ENCODE measurements at places on chromosomes 6 and 20.

- DNase-seq, result no peak
Observed at GRCh38 chr6:154404791-154405400, 48.3 kb upstream of the IPCEF1 start.

DNA sequence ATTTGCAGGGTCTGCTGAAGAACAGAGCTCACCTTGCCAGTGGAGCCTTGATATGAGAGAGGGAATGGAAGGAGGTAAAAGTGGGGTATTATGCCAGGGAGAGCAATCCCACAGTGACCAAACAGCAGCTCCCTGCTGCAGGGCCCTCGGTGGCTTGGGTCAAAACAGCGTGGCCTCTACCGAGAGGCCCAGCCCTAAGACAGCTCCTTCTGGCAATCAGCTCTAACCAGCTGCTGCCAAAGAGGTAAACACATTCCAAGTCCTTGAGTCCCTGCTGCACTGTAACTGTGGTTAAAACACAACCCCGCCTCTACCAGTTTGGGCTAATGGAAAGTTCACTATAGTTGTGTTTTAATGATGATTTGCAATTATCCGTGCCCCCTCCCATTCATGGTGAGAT is 1.4 kb upstream of the DAAM2 start:
- no peak for DNase-seq

DNA sequence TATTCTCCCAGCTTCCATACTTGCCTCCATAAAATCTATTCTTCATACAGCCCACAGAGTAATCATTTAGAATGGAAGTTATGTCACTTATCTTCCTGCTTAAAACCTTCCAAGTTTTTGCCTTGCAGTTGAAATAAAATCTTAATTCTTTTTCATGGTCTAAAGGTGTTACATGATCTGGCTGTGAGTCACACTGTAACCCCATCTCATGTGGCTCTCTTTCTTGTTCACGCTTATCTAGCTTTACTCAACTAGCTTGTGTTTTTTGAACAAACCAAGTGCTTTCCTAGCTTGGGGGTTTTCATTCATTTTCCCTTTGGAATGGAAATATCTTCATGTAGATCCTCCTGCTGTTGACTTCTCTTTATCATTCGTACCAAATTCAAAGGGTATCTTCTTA is 23.6 kb upstream of the THEMIS start:
- no peak for DNase-seq

- DNase-seq, result peak; percentile 77
Observed at GRCh38 chr20:23349338-23350195, 1.0 kb upstream of the NXT1 start.

- no peak for DNase-seq
Observed at GRCh38 chr20:37934634-37935375, 31.9 kb downstream of the VSTM2L start.

DNA sequence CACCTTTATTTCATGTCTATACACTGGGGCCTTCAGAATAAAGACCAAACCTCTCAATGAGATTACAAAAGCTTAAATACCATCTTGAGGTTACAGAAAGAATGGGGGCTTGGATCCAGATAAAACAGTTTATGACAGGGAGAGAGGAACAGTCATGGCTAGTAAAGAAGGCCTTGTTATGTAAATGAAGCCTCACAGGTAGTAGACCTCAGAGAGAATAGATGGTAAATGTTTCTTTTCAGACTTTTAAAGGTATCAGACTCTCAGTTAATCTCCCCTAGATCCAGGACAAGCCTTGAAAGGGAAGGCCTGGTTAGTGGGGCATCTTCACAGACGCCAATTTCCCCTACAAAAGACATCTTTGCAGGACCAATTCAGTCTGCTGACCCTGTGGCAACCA is 1325.6 kb downstream of the HACE1 start:
- no peak for DNase-seq

DNA sequence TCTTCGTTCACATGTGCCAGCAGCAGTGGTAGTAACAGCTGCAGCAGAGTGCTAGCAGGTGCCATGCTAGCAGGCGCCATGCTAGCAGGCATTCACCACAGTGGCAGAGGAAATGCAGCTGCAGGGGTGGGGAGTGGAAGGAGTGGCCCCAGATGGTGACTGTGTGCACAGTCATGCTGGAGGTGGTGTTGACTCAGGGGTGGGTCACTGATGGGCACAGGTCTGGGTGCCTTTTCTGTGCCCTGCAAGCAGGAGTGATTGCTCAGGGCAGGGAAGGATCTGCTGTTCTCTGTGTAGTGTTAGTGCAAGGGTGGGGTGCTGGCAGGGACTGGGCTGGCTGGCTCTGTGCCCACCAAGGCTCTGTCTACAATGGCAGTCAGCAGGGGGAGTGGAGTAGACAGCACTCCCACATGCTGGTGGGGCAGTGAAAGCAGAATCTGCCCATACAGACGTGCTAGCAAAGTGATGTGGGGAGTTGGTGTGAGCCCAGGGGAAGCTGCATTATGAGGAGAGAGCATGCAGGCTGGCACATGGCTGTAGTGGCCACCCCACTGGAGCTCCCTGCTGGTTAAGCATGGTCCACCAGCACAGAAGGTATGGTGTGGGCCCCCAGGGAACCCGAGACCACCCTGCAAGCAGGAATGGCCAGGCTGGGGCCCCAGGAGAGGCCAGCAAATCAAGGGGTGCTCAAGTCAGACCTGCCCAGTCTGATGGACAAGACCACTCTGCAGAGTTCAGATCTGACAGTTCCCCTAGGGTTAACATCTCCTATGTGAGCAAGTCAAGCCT is 11.4 kb upstream of the TSPYL4 start:
- no peak for DNase-seq

DNA sequence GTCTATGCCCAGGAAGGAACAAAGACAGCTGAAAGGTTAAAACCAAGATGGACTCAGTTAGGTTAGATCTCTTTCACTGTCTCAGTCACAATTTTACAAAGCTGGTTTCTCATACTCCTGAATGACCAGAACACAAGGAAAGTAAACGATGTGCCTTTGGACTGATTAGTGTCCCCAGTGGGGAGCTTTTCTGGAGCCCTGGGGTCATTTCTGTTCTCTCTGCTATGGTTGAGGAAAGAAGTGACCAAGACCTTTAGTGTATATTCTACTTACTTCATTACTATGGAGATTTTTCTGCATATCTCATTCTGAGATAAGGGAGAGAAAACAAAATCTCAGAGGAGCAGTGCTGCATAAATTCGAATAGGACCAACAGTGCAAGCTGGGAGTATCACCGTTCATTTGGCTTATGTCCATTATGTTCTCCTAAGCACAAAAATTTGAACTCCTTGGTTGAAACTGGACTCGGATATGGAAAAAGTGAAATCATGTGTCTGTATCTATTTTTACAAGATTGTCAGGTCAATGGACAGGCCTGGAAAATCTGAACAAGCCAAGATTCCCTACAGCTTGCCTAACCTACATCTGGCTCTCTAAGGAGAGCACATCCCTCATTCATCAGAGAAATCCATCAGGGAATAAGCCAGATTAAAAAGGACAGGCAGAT is 34.4 kb upstream of the ENPP1 start:
- no peak for DNase-seq
